ENCODE measurements at places on chromosomes 1 and 21.

DNA sequence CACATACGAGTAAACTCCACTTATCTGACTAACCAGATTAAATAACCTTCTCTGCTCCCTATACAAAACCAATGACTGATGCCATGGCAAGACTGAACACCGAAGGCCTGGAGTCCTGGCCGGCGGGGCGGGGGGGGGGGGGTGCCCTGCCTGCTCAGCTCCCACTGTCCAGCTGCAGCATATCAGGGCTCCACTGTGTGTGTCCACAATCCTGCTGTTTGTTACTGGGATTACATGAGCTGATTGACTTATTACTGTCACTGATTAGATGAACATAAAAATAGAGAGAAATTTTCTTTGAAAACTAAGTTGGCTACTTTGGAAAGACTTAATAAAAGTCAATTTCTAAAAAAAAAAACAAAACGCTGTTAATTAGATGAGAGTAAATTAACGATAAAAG is 24.9 kb downstream of the TMEM63A start:
- DNase-seq = no peak

DNA sequence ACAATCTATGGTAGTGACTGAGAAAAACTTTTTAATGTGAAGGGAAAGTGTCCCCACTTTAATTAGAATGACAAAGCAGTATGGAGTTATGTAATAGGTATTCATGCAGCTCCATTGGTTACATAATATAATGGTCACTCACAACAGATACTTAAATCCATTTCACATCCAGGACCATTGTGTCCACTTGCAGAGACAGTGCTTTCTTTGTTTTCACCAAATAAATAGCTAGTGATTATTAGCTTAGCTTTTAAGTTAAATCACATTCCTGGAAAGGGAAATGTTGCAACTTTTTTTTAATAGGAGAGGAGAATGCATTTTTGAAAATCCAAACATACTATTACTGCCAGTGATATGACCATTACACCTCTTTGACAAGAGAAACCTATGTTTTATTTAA is 22.9 kb downstream of the RGL1 start:
- DNase-seq = no peak

GRCh38 chr1:17433261-17433660 is 6.2 kb downstream of the RCC2 start:
- DNase-seq = no peak

DNA sequence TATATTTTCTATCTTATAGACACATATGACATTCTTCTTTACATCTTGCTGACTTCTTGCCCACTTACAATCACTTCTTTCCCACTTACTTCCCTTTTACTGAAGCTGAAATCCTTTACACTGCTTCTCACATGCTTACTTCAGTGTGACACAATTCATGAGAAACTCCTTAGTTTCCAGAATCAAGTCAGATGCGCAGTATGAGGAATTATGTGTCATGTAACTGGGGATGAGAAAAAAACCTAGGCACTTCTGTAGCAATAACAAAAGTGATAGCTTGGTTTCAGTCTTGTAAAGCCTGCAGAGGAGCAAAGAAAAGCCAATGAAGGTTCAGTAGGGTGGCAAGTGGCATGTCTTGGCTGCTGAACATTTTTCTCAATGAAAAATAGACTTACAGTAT is 566.2 kb upstream of the RGS18 start:
- no peak for DNase-seq
